ENCODE measurements at places on chromosomes 7 and 10.

DNA sequence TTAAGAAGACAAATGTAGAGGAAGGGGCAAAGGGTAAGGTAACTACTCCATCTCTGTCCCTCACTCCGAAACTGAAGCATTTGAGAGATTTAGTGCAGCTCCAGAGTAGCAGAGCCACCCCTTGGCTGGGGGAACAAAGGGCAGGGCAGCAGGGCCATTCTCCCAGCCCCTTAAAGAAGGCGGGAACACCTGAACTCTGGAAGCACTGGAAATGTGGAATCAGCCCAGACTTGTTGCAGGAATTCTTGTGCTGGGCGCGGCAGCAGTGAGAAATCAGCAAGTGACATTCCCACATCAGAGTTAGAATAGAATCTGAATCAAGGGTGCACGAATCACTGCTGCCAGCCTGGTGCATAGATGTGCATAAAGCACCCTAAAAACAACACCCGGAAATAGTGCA, 34.4 kb upstream of the GRM8 start:
- H3K27me3 ChIP-seq = no peaks in the 10 kb centered on the region
- no peaks in the 10 kb centered on the region for H3K4me1 ChIP-seq
- H3K27ac ChIP-seq = no peak overlapping the region

- H3K27ac ChIP-seq = no peak overlapping the region
- H3K4me1 ChIP-seq = no peaks in the 10 kb centered on the region
- H3K27me3 ChIP-seq = no peaks in the 10 kb centered on the region
- no peaks in the 10 kb centered on the region for H3K36me3 ChIP-seq
- no peak for DNase-seq
These were observed 174.5 kb upstream of the PPP2R2D start for GRCh38 chr10:131726076-131726880.

GRCh38 chr10:9229702-9230244, 1175.3 kb downstream of the GATA3 start:
- no peaks in the 10 kb centered on the region for H3K36me3 ChIP-seq
- DNase-seq = no peak
- H3K4me3 ChIP-seq = no peak overlapping the region
- H3K27ac ChIP-seq = no peak overlapping the region

DNA sequence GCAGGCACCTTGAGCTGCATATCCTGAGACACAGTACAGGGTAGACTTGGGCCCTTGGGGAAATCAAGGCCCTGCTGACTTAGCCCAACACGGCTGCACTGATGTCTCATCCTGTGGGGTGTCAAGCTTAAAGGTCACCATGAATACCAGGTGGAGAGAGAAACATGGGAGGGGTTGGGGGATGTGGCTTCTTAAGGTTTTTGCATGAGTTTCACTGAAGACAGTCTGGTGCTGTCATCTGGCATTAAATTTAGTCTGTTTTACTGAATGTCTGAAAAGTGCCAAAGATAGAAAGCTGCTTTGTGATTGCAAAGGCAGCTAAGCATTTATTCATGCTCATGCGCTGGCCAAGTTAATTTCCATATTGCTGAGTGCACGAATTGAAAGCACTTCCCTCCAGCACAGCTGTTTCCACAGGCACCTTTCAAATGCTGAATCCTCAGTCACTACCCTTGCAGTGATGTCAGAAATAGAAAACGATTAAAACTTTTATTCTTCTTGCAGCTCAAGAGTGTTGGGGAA, 102.1 kb downstream of the OSBPL3 start:
- DNase-seq = peak; percentile 76
- H3K4me1 ChIP-seq = peaks cover 10% of the 10 kb centered on the region
- H3K36me3 ChIP-seq = no peaks in the 10 kb centered on the region
- no peaks in the 10 kb centered on the region for H3K27me3 ChIP-seq
- no peak overlapping the region for H3K4me3 ChIP-seq

DNA sequence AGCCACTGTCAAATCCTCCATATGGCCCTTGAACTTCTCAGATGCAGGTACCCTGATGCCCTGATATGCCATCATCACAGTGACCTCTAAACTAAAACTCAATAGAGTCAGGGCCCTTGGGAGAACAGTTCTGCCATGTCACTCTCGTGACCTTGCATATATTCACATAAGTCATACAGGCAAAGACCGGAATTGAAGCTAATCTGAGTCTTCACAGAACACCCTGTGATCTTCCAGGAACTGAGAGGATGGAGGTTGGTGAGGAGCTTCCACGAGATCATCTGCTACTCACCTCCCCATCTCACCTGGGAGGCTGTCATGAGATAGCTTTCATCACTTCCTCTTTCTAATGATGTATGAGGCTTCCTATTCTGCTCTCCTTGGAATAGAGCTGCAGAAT, 228.7 kb upstream of the CCDC6 start:
- H3K27ac ChIP-seq = no peak overlapping the region
- no peaks in the 10 kb centered on the region for H3K36me3 ChIP-seq
- DNase-seq = no peak
- H3K4me3 ChIP-seq = no peak overlapping the region

GRCh38 chr10:75234683-75235374, 928 bp downstream of the COMTD1 start:
- peak overlapping the region; percentile 7 for H3K27ac ChIP-seq
- peak overlapping the region; percentile 62 for H3K4me3 ChIP-seq
- no peaks in the 10 kb centered on the region for H3K27me3 ChIP-seq
- H3K36me3 ChIP-seq = peaks cover 18% of the 10 kb centered on the region
- no peak for DNase-seq

DNA sequence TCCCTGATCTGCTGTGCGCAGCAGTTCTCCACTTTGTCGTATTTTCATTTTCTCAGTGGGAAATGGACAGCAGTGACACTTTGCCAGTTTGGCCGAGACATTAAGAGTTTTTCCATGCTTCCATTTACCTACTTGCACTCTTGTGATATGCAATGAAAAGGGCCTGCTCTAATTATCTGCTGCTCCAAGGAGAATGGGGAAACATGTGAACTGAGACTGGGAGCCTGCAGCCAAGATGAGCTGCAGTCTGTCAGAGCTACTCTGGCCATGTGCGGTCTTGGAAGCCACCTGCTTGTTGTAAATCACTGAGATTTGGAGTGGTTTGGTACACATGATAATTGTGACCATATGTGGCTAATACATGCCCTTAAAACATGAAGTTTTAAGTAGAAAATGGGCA, 586.6 kb upstream of the POT1 start:
- no peak overlapping the region for H3K4me3 ChIP-seq
- no peaks in the 10 kb centered on the region for H3K27me3 ChIP-seq
- no peaks in the 10 kb centered on the region for H3K36me3 ChIP-seq
- DNase-seq = no peak
- no peak overlapping the region for H3K27ac ChIP-seq

All from astrocyte (in vitro differentiated cells and primary cell).